ENCODE measurements at places on chromosomes 1 and 21. TPM values are rescaled to one million over a fixed set of nuclear protein-coding genes. Genes with fewer than 3 reads are reported as not detected.

TDRD5 gene
- not detected for total RNA-seq

MEGF6 gene
- total RNA-seq: 35.4 TPM

IVL gene
- total RNA-seq: not detected

ARTN gene
- 0.94 TPM for total RNA-seq

DNA sequence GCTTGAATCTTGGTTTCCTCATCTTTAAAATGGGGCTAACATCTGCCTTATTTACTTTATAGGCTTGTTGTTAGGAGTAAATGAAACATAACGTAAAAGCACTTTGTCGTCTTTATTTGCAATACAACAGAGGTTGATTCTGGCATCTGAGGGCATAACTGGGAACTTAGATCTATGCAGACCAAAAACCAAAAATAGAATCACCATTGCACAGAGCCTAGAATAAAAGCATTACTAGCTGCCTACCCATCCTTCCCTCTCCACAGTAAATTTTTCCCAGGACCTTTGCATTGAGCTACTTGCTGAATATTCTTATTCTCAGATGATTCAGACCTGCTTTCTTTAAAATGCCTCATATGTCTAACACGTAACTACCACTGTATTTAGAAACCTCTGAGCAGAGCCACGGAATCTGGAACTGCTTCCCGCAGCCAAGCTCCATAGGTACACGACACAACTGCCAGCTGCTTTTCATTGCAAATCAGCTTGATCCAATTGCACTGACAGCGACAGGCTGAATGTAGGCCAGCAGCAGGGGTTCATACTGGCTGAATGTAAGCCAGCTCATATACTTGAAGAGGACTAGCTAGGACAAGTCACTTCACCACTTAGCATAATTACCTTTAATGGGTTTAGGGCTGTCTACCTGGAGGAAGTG lies 33.2 kb upstream of the SERBP1 start:
- DNase-seq: no peak

Data from sciatic nerve (tissue), 2 donors.